ENCODE measurements at places on chromosomes 16 and 17.

DNA sequence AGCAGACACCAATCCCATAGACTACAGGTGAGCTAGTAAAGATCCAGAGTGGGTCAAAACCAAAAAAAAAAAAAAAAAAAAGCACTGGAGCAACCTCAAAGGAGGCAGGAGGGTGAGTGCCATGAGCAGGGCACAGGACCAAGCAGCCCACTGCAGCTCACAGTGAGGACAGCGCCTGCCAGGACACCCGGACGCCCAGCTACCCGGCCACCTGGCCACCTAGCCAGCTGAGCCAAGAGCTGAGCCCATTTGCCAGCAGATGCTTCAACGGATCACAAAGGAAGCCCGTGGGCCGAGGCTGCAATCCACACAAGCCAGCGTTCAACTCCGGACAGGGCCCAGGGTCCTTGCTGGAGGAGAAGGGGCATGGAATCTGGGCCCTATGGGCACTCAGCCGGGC, 15.1 kb downstream of the AXIN1 start:
- no peak for DNase-seq

GRCh38 chr16:71895679-71896365, 491 bp downstream of the IST1 start:
- peak; percentile 54 for DNase-seq

DNA sequence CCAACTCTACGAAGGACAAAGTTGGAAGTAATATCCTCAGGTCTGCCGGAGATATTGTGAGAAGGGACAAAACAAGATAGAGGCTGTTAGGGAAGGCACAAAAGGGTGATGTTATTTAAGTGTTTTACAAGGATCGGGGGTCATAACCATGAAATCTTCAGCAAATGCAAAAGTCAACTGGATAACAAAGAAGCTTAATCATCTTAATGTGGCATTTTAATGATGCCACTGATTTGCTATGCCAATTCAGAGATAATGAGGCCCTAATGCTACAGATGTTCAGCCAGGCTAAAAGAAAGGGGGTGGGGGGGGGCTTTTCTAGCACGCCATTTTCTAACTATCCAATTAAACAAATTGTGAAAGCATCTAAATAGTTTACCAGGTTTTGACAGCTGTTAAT, 63.1 kb downstream of the IKZF3 start:
- DNase-seq, result no peak

GRCh38 chr16:20072146-20072873, 1.4 kb downstream of the GPR139 start:
- no peak for DNase-seq

- DNase-seq, result no peak
These were observed 7.3 kb downstream of the UNC119 start for GRCh38 chr17:28545141-28545503.

- DNase-seq, result no peak
These were observed 3.4 kb upstream of the MLLT6 start for GRCh38 chr17:38701504-38702165.

GRCh38 chr17:42655528-42655927, 3.6 kb upstream of the TUBG2 start:
- DNase-seq, result no peak

- no peak for DNase-seq
These were observed 5.8 kb upstream of the MEIOB start for GRCh38 chr16:1877804-1878203.

DNA sequence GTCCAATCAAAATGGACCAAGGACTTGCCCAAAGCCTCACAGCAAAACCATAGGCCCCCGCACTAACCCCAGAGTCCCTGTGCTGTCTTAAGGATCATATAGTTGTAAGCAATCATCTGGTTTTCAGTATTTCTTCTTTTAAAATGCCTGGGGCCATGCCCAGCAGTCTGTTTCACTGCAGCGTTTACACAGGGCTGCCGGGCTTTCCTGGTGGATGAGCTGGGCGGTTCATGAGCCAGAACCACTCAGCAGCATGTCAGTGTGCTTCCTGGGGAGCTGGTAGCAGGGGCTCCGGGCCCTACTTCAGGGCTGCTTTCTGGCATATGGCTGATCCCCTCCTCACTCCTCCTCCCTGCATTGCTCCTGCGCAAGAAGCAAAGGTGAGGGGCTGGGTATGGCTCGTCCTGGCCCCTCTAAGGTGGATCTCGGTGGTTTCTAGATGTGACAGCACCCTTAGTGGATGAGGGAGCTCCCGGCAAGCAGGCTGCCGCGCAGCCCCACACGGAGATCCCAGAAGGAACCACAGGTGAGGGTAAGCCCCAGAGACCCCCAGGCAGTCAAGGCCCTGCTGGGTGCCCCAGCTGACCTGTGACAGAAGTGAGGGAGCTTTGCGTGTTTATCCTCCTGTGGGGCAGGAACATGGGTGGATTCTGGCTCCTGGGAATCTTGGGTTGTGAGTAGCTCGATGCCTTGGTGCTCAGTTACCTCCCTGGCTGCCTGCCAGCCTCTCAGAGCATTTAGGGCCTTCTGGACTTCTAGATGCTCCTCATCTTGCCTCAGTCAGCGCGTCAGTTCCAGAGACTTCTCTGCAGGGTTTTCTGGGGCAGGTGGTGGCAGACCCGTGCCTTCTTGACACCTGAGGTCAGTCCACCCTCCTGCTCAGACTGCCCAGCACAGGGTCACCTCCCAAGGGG, 24.8 kb upstream of the STH start:
- no peak for DNase-seq

DNA sequence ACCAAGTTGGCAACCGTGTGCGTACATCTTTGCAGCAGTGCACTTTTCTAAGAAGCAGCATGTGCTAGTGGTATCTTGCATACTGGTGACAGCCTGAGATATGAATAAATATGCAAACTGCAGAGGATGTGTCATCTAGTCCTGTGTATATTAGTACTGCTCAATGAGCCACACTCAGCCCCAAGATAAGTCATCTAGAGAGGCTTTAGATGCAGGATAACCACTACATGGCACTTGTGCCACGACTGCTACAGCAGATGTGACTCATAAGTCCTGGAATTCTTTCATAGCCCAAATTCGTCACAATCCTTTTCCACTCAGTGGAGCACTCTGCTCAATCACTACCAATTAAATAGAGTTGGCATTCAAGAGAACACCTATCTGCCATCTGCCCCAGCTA, 171.5 kb downstream of the AXIN2 start:
- no peak for DNase-seq

DNA sequence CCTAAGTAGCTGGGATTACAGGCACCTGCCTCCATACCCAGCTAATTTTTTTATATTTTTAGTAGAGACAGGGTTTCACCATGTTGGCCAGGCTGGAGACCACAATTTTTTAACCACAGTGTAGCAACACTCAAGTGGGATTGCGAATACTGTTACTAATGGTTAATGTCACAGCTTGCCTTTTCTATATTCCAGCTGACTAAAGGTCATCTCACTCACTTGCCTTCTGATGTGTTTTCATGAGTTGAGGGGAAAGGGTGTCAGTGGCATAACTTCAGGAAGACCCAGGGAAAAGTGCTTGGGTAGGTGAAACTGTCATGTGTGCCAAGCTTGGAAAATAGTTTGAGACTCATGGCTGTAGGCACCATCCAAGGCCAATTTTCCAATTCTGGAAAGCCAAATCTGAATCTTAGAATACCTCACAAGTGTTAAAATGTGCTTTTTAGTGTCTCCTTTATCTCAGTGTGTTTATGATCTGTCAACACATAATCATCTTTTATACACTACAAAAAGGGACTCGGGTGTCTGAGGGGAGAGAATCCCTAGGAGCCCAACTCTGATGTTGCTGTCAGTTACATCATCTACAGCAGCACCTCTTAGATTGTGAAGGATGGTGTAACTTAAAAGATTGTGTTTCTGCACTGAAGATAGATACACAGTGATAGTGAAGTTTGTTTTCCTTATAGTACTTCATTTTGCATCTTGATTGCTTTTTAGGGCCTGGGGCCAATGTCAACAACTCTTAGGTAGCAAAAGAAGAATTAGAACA, 27.1 kb downstream of the OGFOD1 start:
- DNase-seq, result no peak

GRCh38 chr16:85303354-85303883, 191.1 kb upstream of the CIBAR2 start:
- DNase-seq, result peak; percentile 31

- no peak for DNase-seq
These were observed 32.0 kb upstream of the DNAH17 start for GRCh38 chr17:78609191-78609641.

- DNase-seq, result no peak
These were observed 127.5 kb upstream of the WSCD1 start for GRCh38 chr17:5942687-5943086.

DNA sequence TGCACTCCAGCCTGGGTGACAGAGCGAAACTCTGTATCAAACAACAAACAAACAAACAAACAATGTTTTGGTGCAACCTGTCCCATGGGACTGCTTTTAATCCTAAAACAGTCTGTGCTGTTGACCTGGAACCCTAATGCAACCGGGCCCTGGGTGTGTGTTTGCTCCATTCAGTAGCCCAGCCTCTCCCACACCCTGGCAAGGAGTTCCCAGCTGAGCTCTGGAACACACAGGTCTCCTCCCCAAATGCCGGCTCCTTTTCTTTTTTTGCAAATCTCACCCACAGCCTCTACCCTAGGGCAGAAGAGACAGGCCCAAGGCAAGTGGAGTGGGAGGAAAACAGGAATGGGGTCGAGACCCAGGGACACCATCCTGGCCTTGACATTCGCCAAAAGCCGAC, 29.8 kb upstream of the RASD1 start:
- no peak for DNase-seq

DNA sequence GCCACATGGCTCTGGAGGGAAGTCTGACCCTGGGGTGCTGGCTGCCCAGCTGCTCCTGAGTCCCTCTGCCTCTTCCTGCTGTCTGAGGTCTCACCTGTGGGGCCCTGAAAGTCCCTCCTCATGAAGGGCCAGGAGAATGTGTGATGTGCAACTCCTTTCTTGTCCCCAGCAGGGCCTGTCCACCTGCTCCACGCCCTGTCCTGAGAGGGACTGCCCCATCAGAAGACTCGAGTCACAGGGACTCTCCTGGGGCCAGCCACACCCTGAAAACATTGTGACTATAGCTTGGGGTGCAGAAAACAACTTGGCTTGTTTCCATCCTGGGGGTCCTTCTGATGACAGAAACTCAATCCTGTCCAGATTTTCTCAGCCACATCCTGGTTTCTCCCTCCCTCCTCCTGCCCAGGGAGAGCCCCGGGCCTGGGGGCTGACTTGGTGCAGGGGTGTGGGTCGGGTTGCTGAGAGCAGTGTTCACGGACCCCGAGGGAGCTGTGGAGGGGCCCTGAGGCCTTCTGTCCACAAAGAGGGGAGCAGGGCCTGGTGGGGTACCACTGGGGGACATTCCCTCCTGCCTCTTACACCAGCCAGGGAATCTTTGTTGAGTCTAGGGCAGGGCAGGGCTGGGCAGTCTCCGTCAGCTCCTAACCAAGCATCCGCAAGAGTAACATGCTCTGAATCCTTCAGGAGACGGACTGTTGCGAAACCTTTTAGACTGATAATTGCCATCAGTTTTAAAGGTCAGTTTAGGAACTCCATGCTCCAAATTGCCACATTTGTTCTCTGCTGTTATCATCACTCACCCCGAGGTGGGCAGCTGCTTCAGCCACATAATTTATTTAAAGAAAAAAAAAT, 45.9 kb downstream of the NT5M start:
- DNase-seq, result no peak

- DNase-seq, result no peak
These were observed 6.5 kb downstream of the MARF1 start for GRCh38 chr16:15636392-15636873.

- DNase-seq, result no peak
These were observed 4.0 kb upstream of the CDH11 start for GRCh38 chr16:65125871-65126270.

GRCh38 chr16:55821210-55821609, 11.7 kb downstream of the CES1 start:
- no peak for DNase-seq

DNA sequence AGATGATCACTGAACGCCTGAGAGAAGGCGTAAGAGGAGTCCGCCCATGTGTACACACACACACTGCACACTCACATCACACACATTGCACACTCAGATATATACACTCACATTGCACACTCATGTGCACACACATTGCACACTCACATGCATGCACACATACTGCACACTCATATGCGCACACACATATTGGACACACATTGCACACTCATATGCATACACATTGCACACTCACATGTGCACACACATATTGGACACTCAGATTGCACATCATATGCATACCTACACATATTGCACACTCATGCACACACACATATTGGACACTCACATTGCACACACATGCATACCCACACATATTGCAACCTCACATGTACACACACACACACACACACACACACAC, 163.2 kb downstream of the WSCD1 start:
- no peak for DNase-seq

- no peak for DNase-seq
These were observed 67.1 kb upstream of the NLK start for GRCh38 chr17:27975146-27976011.

- no peak for DNase-seq
These were observed 2.0 kb upstream of the YPEL2 start for GRCh38 chr17:59329176-59330052.

DNA sequence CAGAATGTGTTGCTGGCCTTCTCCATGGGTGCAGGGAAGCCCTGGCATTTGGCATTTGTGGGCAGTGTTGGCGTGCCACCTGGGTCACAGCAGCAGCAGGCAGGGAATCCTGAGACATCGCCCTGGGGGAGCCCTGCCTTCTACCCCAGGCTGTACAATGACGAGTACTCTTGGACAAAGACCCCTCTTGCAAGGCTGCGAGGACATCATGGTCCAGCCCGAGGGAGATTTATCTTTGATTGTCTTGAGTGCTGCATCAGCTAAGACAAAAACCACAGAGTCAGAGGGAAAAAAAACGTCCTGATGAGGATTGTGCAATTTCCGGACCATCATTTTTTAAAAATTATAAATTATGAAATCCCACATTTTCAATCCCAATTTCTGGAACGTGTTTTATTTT, 3.7 kb downstream of the CRISPLD2 start:
- DNase-seq, result no peak

GRCh38 chr17:50548831-50549230, 1.9 kb downstream of the SPATA20 start:
- no peak for DNase-seq

- no peak for DNase-seq
These were observed 64.1 kb downstream of the RMI2 start for GRCh38 chr16:11409398-11409797.

GRCh38 chr17:34248511-34249024, 6.5 kb upstream of the CCL2 start:
- no peak for DNase-seq

DNA sequence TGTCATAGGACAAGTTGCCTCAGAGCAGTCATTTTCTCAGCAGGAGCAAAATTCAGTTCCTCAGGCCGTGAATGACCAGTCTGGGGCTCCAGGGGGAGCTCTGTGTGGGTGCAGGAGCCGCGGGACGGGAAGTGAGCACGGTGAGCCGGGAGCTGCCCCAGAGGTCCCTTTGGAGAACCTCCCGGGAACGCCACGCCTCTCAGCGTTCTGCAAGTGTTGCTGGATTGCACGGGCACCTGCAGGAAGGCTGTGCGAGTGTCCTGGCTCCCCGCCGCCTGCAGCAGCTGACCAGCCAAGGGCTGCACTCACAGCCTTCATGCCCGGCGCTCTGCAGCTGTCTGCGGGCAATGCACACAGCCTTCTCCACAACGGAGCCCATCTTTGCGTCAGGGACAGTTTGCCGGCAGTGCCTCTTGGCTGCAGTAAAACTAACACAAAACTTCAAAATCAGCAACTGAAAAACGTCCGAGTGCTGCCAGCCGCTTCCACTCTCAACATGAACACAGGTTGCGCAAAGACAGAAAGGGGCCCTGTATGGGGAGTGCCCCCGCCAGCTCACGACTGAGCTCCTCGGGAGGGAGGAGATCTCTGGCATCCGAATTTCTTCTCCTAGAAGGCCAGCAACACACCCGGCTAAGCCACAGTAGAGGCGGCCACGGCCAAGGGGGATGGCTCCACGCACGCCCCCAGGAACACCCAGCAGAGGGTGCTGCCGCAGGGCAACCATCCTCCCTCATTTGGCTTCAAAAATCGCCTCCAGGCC, 16.0 kb downstream of the NDUFAF8 start:
- peak; percentile 34 for DNase-seq

Measured in anterior cingulate cortex (tissue), 58 donors.